ENCODE measurements at places on chromosomes 5 and 9. TPM values are rescaled to one million over a fixed set of nuclear protein-coding genes. Genes with fewer than 3 reads are reported as not detected.

The CXCL14 gene
- 54.9 TPM for polyA plus RNA-seq

The IL13 gene
- not detected for polyA plus RNA-seq

The NDOR1 gene
- 6.9 TPM for polyA plus RNA-seq

The ABO gene
- 3.9 TPM for polyA plus RNA-seq

The PCDHGA4 gene
- 2.4 TPM for polyA plus RNA-seq

The LRRC70 gene
- polyA plus RNA-seq = 11.8 TPM

The SLC6A19 gene
- 0.13 TPM for polyA plus RNA-seq

The HARS2 gene
- polyA plus RNA-seq = 49.3 TPM

The SCGB3A2 gene
- 2,391 TPM for polyA plus RNA-seq

The SPINK5 gene
- 0.54 TPM for polyA plus RNA-seq

The GDA gene
- polyA plus RNA-seq = 0.12 TPM

The TXNDC8 gene
- not detected for polyA plus RNA-seq

The TAF11L10 gene
- polyA plus RNA-seq = not detected

The MPDZ gene
- polyA plus RNA-seq = 77.2 TPM

The TEK gene
- 55.7 TPM for polyA plus RNA-seq

The GALNT12 gene
- 22.1 TPM for polyA plus RNA-seq

The DDX4 gene
- not detected for polyA plus RNA-seq

The CDO1 gene
- polyA plus RNA-seq = 54.7 TPM

The LHFPL2 gene
- polyA plus RNA-seq = 44.4 TPM

The FGF1 gene
- 2.2 TPM for polyA plus RNA-seq

The ARHGEF28 gene
- polyA plus RNA-seq = 16.8 TPM

The EEIG1 gene
- 31.0 TPM for polyA plus RNA-seq

The PCDHB3 gene
- polyA plus RNA-seq = 3.2 TPM

The SLC6A3 gene
- 3.9 TPM for polyA plus RNA-seq

The TIGD6 gene
- 5.2 TPM for polyA plus RNA-seq

The FRMD3 gene
- polyA plus RNA-seq = 2.6 TPM

The RNF183 gene
- polyA plus RNA-seq = 0.34 TPM

The SYNPO gene
- 19.8 TPM for polyA plus RNA-seq

The SPDL1 gene
- polyA plus RNA-seq = 38.6 TPM

The WASHC1 gene
- polyA plus RNA-seq = 19.0 TPM

The ECSCR gene
- 76.8 TPM for polyA plus RNA-seq

The GLRA1 gene
- polyA plus RNA-seq = 0.09 TPM

The PITX1 gene
- polyA plus RNA-seq = 1.8 TPM

The TNC gene
- 83.7 TPM for polyA plus RNA-seq

The IL4 gene
- polyA plus RNA-seq = 0.48 TPM

The GBGT1 gene
- polyA plus RNA-seq = 6.0 TPM

The BTNL3 gene
- polyA plus RNA-seq = 0.10 TPM

The FBXO4 gene
- 20.0 TPM for polyA plus RNA-seq

The TBC1D2 gene
- polyA plus RNA-seq = 24.6 TPM

The GRM6 gene
- 1.9 TPM for polyA plus RNA-seq

The SPINK6 gene
- not detected for polyA plus RNA-seq

The ZDHHC11 gene
- polyA plus RNA-seq = 27.6 TPM

The GFI1B gene
- 1.6 TPM for polyA plus RNA-seq

The SPACA9 gene
- 10.4 TPM for polyA plus RNA-seq

The TRPM3 gene
- 0.45 TPM for polyA plus RNA-seq

The DOLPP1 gene
- 17.3 TPM for polyA plus RNA-seq

The NR3C1 gene
- 64.7 TPM for polyA plus RNA-seq

The TRMO gene
- polyA plus RNA-seq = 14.5 TPM

The ZNF346 gene
- 28.7 TPM for polyA plus RNA-seq

The SEMA4D gene
- 21.4 TPM for polyA plus RNA-seq

The MEIKIN gene
- not detected for polyA plus RNA-seq

The PCDHB11 gene
- 3.3 TPM for polyA plus RNA-seq

The POU5F2 gene
- not detected for polyA plus RNA-seq

The PDE6A gene
- 0.30 TPM for polyA plus RNA-seq

The BTNL8 gene
- polyA plus RNA-seq = 0.58 TPM

The OMD gene
- 1.4 TPM for polyA plus RNA-seq

The FOXD4L5 gene
- not detected for polyA plus RNA-seq

The NR5A1 gene
- not detected for polyA plus RNA-seq
